ENCODE measurements at places on chromosomes 1 and 21. TPM values are rescaled to one million over a fixed set of nuclear protein-coding genes. Genes with fewer than 3 reads are reported as not detected.

PCSK9 gene
- 0.17 TPM for polyA plus RNA-seq

PTAFR gene
- polyA plus RNA-seq, result 0.12 TPM

CORT gene
- not detected for polyA plus RNA-seq

AIDA gene
- polyA plus RNA-seq, result 81.5 TPM

ALX3 gene
- not detected for polyA plus RNA-seq

S100B gene
- not detected for polyA plus RNA-seq

GRCh38 chr1:163730411-163730821 is 408.7 kb downstream of the NUF2 start:
- DNase-seq, result no peak

Data from AG04450 (cell line).